ENCODE measurements at places on chromosomes 3 and 15. TPM values are rescaled to one million over a fixed set of nuclear protein-coding genes. Genes with fewer than 3 reads are reported as not detected.

- no peaks in the 10 kb centered on the region for H3K27me3 ChIP-seq
- H3K36me3 ChIP-seq, result no peaks in the 10 kb centered on the region
- DNase-seq, result no peak
Measured at GRCh38 chr3:58858126-58858525, 191.6 kb upstream of the FAM3D start.

DNA sequence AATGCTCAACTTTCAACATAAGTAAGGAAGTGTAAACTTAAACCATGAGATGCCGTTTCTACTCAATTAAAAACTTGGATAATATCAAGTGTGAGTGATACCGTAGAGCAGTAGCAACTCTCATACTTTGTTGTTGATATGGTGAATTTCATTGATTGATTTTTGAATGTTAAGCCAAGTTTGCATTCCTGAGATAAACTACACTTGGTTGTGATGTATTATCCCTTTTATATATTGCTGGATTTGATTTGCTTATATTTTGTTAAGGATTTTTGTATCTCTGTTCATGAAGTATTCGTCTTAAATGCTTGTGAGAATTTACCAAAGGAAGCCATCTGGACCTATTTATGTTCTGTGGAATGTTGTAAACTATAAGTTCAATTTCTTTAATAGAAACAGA is 21.7 kb downstream of the SLMAP start:
- H3K4me1 ChIP-seq, result no peaks in the 10 kb centered on the region
- no peak overlapping the region for H3K4me3 ChIP-seq
- no peak overlapping the region for H3K27ac ChIP-seq
- DNase-seq, result no peak
- no peaks in the 10 kb centered on the region for H3K36me3 ChIP-seq

The RTP3 gene
- not detected for polyA plus RNA-seq

- H3K27ac ChIP-seq, result no peak overlapping the region
- H3K27me3 ChIP-seq, result no peaks in the 10 kb centered on the region
- DNase-seq, result no peak
- H3K36me3 ChIP-seq, result no peaks in the 10 kb centered on the region
- no peak overlapping the region for H3K4me3 ChIP-seq
Measured at GRCh38 chr15:26729581-26729980, 43.3 kb downstream of the GABRB3 start.

DNA sequence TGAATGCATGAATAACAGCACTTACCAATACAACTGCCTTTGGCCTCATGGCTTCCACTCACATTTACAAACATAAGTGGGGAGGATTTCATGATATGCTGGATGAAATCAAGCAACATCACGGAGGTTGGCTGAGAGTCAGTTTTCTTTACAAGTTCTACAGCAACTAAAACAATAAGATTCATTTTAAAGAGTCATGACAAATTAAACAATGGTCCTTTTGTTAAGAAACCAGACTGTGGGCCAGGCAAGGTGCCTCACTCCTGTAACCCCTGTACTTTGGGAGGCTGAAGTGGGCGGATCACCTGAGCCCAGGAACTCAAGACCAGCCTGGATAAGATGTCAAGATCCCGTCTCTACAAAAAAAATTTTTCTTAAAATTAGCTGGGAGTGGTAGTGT is 12.4 kb downstream of the ATR start:
- no peak overlapping the region for H3K27ac ChIP-seq
- H3K36me3 ChIP-seq, result no peaks in the 10 kb centered on the region
- no peak overlapping the region for H3K4me3 ChIP-seq
- DNase-seq, result no peak
- H3K4me1 ChIP-seq, result no peaks in the 10 kb centered on the region
- no peaks in the 10 kb centered on the region for H3K27me3 ChIP-seq

The PTX3 gene
- polyA plus RNA-seq, result 22.7 TPM

The GCNT3 gene
- 0.48 TPM for polyA plus RNA-seq

GRCh38 chr3:4396542-4396941 is 70.5 kb downstream of the SUMF1 start:
- H3K36me3 ChIP-seq, result no peaks in the 10 kb centered on the region
- H3K27ac ChIP-seq, result no peak overlapping the region
- DNase-seq, result no peak

- H3K4me3 ChIP-seq, result no peak overlapping the region
- H3K4me1 ChIP-seq, result peaks cover 21% of the 10 kb centered on the region
- H3K36me3 ChIP-seq, result no peaks in the 10 kb centered on the region
- DNase-seq, result no peak
- no peaks in the 10 kb centered on the region for H3K27me3 ChIP-seq
Measured at GRCh38 chr15:78977591-78978347, 32.9 kb upstream of the CTSH start.

- no peaks in the 10 kb centered on the region for H3K27me3 ChIP-seq
- DNase-seq, result no peak
- no peak overlapping the region for H3K4me3 ChIP-seq
Measured at GRCh38 chr3:173304182-173304800, 93.3 kb upstream of the NLGN1 start.

GRCh38 chr15:82571722-82572222 is 31.5 kb upstream of the RPS17 start:
- no peaks in the 10 kb centered on the region for H3K36me3 ChIP-seq
- H3K27me3 ChIP-seq, result peaks cover 32% of the 10 kb centered on the region
- H3K4me1 ChIP-seq, result no peaks in the 10 kb centered on the region
- H3K27ac ChIP-seq, result no peak overlapping the region
- DNase-seq, result peak; percentile 64
- H3K4me3 ChIP-seq, result peak overlapping the region; percentile 22

DNA sequence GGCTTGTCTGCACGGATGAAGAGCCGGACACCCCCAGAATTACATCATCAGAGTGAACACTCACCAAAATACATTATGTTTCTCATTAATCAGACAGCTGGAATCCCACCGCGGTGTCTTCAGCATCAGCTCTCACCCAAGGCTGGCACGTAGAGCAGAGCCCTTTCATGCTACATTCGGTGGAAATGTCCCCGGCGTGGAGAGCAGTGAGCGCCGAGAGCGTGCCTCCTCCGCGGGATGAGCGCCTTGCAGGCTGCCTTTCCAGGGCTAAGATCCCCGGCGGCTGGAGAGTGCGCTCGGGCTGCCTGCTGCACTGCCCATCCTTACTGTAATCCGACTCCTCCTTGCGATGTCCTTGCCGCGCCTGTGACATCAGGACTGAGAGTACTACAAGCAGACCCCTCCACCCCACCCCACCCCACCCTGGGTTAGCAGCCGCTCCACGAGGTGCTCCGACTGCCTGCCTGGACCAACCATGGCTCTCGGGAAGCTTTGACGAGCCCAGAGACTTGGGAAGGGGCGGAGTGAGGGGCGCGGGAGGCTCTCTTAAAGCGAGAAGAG is at the start of gene ZNF385D:
ZNF385D (minus strand) TSS at position 380 of the 561 bp plus-strand sequence; CDS start at position 86, 294 bp downstream.
- H3K36me3 ChIP-seq, result no peaks in the 10 kb centered on the region
- no peaks in the 10 kb centered on the region for H3K4me1 ChIP-seq
- H3K27ac ChIP-seq, result no peak within 1 kb of the TSS
- H3K4me3 ChIP-seq, result no peak within 1 kb of the TSS
- no peaks in the 10 kb centered on the region for H3K27me3 ChIP-seq

DNA sequence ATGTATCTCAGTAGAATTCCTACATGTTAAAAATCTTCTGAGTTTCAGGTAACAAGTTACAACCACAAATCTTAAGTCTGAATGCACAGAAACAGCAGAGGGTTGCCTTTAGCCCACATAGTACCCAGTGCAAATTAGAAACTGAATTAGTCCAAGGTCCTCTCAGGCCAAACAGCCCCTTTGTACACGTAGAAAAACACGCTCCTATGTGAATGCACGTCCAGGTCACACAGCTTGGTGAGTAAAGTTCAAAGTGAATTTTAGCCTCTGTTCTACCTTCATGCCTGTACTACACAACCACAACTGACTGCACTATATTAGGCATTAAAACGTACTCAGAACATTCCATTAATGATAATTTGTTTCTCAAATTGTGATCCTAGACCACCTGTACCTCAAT is 46.3 kb downstream of the GYG1 start:
- no peak overlapping the region for H3K4me3 ChIP-seq
- no peak overlapping the region for H3K27ac ChIP-seq
- H3K36me3 ChIP-seq, result peaks cover 46% of the 10 kb centered on the region
- no peaks in the 10 kb centered on the region for H3K27me3 ChIP-seq
- no peaks in the 10 kb centered on the region for H3K4me1 ChIP-seq

DNA sequence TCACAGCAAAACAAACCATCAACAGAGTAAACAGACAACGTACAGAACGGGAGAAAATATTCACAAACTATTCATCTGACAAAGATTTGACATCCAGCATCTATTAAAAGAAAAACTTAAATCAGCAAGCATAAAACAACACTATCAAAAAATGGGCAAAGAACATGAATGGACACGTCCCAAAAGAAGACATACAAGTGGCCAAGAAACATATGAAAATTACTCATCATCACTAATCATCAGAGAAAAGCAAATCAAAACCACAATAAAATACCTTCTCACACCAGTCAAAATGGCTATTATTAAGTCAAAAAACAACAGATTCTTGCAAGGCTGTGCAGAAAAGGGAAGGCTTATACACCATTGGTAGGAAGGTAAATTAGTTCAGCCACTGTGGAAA is 13.7 kb upstream of the SERPINI2 start:
- no peaks in the 10 kb centered on the region for H3K4me1 ChIP-seq
- H3K4me3 ChIP-seq, result no peak overlapping the region
- no peaks in the 10 kb centered on the region for H3K36me3 ChIP-seq
- DNase-seq, result no peak

- DNase-seq, result no peak
- H3K4me3 ChIP-seq, result no peak overlapping the region
- no peaks in the 10 kb centered on the region for H3K36me3 ChIP-seq
- no peak overlapping the region for H3K27ac ChIP-seq
- no peaks in the 10 kb centered on the region for H3K4me1 ChIP-seq
- H3K27me3 ChIP-seq, result no peaks in the 10 kb centered on the region
Measured at GRCh38 chr3:115885621-115886020, 262.3 kb downstream of the GAP43 start.

DNA sequence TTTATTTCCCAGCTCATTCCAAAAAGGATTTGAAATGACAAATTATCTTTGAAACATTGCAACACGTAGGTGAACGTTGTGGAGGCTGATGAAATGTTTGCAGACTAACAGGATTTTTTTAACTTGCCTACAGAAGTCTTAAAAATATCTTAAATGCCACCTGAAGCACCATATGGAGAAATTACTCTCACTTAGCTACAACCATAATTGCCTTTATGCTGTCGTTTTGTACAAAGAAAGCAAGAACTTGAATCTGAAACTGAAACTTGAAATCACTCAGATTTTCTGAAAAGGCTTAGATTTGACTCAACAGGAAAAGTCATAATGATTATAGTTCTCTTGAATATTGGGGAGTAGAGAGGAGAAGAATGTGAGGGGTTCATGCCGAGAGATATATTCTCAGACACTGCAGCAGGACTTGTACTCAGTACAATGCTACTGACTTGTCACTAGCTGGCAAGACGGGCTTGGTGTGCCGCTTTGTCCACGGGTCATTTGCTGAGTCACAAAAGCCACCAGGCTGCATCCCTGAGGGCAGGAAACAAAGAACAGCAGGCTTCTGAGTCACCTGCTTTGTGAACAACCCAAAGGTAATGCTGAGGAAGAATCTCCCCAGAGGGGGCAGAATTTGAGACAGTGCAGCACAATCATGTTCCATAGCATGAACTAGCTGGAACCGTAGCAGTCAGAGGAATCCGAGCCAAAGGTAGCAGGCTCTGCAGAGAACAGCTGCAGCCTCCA is 7.1 kb upstream of the FMN1 start:
- no peaks in the 10 kb centered on the region for H3K36me3 ChIP-seq
- no peak overlapping the region for H3K4me3 ChIP-seq
- H3K27ac ChIP-seq, result no peak overlapping the region
- no peaks in the 10 kb centered on the region for H3K27me3 ChIP-seq
- peak; percentile 62 for DNase-seq

- no peak for DNase-seq
- H3K4me1 ChIP-seq, result no peaks in the 10 kb centered on the region
- no peak overlapping the region for H3K27ac ChIP-seq
- H3K36me3 ChIP-seq, result no peaks in the 10 kb centered on the region
Measured at GRCh38 chr15:48974882-48975281, 11.2 kb upstream of the SHC4 start.

GRCh38 chr3:99659032-99659431 is 20.6 kb downstream of the COL8A1 start:
- no peaks in the 10 kb centered on the region for H3K4me1 ChIP-seq
- H3K4me3 ChIP-seq, result no peak overlapping the region
- H3K36me3 ChIP-seq, result no peaks in the 10 kb centered on the region
- DNase-seq, result no peak

GRCh38 chr3:55341502-55342031 is 145.5 kb downstream of the WNT5A start:
- no peaks in the 10 kb centered on the region for H3K27me3 ChIP-seq
- H3K27ac ChIP-seq, result no peak overlapping the region
- no peak overlapping the region for H3K4me3 ChIP-seq
- no peaks in the 10 kb centered on the region for H3K36me3 ChIP-seq
- no peaks in the 10 kb centered on the region for H3K4me1 ChIP-seq
- no peak for DNase-seq

The ILDR1 gene
- 5.3 TPM for polyA plus RNA-seq

The MITF gene
- 7.3 TPM for polyA plus RNA-seq

- H3K27ac ChIP-seq, result no peak overlapping the region
- no peaks in the 10 kb centered on the region for H3K4me1 ChIP-seq
- H3K27me3 ChIP-seq, result no peaks in the 10 kb centered on the region
- no peak for DNase-seq
Measured at GRCh38 chr3:126828306-126828705, 124.3 kb downstream of the CHCHD6 start.

GRCh38 chr15:38202361-38202760 is 50.3 kb upstream of the SPRED1 start:
- H3K27me3 ChIP-seq, result no peaks in the 10 kb centered on the region
- H3K4me3 ChIP-seq, result no peak overlapping the region
- no peaks in the 10 kb centered on the region for H3K36me3 ChIP-seq

DNA sequence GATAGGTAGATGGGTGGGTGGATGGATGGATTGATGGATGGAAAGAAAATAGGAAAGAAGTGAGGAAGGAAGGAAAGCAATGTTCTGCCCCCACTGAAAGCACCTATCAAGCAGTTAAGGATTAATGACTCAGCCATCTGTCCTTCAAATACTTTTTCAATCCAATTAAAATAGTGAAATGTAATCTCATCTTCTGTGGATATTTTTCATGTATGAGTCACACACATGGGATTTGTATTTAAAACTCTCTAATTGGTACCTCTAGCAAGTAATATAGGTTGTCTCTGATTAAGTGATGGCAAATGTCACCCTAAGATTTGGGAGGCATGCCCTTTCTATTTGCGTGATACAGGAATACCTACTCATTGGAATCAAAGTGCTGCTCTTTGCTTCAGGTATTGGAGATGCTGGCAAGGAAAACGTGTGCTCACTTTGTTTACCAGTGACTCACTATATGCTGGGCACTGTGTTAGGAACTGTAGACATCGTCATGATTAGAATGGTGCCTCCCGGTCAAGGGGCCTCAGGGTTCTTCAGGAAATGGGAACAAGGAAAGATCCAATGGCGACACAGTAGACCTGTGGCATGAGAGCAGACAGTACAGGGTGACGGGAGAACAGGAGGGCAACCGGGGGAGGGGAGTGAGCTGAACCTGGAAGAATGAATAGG is 230.1 kb downstream of the CLSTN2 start:
- H3K4me3 ChIP-seq, result no peak overlapping the region
- H3K27ac ChIP-seq, result no peak overlapping the region

- no peak for DNase-seq
- H3K27me3 ChIP-seq, result no peaks in the 10 kb centered on the region
- H3K4me3 ChIP-seq, result no peak overlapping the region
- H3K36me3 ChIP-seq, result no peaks in the 10 kb centered on the region
Measured at GRCh38 chr3:147509448-147509847, 100.3 kb downstream of the ZIC1 start.

The WDR93 gene
- polyA plus RNA-seq, result 1.3 TPM

GRCh38 chr15:47374222-47374621 is 343.1 kb upstream of the SEMA6D start:
- no peak overlapping the region for H3K27ac ChIP-seq
- H3K36me3 ChIP-seq, result no peaks in the 10 kb centered on the region
- H3K27me3 ChIP-seq, result no peaks in the 10 kb centered on the region
- no peak overlapping the region for H3K4me3 ChIP-seq

The KCNMB3 gene
- polyA plus RNA-seq, result 8.5 TPM

Data from left lung (tissue), 14 donors.